ENCODE measurements at places on chromosomes 2 and 18. TPM values are rescaled to one million over a fixed set of nuclear protein-coding genes. Genes with fewer than 3 reads are reported as not detected.

GRCh38 chr18:48194591-48195181 is 214.5 kb downstream of the ZBTB7C start:
- DNase-seq, result no peak

DNA sequence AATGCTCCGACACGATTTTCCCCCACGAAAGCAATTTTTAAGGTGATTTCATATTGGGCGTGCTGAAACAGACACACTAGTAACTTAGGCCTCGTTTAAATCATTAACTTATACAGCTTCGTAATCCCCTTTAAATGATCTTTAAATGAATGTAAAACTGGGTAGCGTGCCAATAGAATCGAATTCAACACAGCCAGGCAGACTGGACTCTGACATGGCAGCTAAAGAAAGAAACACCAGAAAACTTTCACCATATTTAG is 2.4 kb upstream of the ID2 start:
- DNase-seq, result no peak

GRCh38 chr2:216388046-216388884 is 16.0 kb upstream of the MARCHF4 start:
- no peak for DNase-seq

DNA sequence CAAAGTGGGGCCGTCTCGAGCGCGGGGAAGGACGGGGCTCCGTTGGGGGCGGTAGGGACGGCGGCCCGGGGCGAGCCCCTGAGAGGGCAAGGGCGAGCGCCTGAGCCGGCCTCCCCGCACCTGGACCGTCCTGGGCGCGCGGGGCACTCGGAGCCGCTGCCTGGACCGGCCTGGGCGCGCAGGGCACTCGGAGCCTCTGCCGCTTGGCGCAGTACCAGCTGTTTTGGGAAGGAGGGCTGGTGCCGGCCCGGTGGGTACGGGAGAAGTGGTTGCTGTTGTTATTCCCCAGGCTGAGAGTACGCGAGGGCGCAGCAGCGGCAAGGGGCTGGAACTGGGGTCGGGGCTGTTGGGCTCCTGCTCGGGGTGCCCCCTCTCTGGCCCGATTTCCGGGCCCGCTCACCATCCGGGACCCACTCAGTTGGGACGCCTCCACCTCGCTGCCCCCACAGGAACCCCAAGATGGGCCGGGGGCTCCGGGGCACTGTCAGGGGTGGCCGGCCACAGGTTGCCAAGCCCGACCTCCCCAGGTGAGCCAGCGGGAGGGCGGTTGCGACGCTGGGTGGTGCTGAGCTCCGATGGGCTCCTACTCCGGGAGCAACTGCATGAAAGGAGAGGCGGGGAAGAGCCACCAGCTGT is 579 bp downstream of the ARHGEF4 start:
- no peak for DNase-seq

- no peak for DNase-seq
Observed at GRCh38 chr2:67585400-67585799, 188.3 kb downstream of the ETAA1 start.

- no peak for DNase-seq
Observed at GRCh38 chr2:178450524-178450773, 526 bp downstream of the PRKRA start.

GRCh38 chr2:165196411-165196810 is 7.4 kb downstream of the SCN3A start:
- DNase-seq, result no peak

DNA sequence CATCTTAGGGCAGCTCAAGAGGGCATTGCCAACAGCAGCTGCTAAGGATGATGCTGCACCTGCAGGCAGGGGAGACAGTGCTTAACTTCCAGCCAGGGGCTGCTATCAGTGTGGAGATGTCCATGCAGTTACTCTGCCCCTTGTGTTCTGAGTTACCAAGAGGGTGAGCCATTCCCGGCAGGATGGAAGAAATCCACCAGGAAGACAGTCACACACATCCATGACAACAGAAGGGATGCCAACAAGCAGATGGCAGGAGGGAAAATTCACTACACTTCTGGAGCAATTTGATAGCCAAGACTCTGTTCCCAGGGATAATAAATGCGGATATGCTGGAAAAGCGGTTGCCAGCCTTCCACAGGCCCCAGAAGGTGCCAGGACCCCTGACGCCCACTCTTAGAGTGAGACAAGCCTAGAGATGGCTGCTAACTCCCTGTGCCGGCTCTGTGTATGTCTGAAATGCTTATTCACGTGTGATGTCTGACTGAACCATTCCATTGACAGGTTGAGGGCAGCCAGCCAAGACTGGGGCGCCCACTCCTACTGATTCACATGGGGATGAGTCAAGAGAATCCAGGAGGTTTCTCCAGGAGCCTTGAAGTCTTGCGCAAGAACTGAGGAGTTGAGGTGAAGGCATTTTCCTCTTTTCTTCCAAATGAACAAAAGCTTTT is 24.5 kb downstream of the LOXHD1 start:
- peak; percentile 3 for DNase-seq

GRCh38 chr2:99340669-99341236 is 3.6 kb downstream of the EIF5B start:
- DNase-seq, result no peak

Gene STARD6
- not detected for total RNA-seq

Gene MALL
- total RNA-seq, result 2.2 TPM

Gene ST8SIA5
- under 0.01 TPM for total RNA-seq

Gene RSAD2
- total RNA-seq, result 1.3 TPM

Gene QPCT
- total RNA-seq, result 27.1 TPM

Gene ASTL
- total RNA-seq, result not detected

Gene GPR75
- 2.6 TPM for total RNA-seq

Data from fibroblast of villous mesenchyme (primary cell).